ENCODE measurements at places on chromosomes 2 and 18. TPM values are rescaled to one million over a fixed set of nuclear protein-coding genes. Genes with fewer than 3 reads are reported as not detected.
A peak's percentile ranks its signal among the peaks of the same experiment; 100 is the strongest.

- no peak for DNase-seq
- H3K4me1 ChIP-seq: no peaks in the 10 kb centered on the region
- no peak overlapping the region for H3K27ac ChIP-seq
- H3K4me3 ChIP-seq: no peak overlapping the region
- no peaks in the 10 kb centered on the region for H3K27me3 ChIP-seq
- H3K36me3 ChIP-seq: no peaks in the 10 kb centered on the region
Observed at GRCh38 chr2:224187220-224187619, 148.1 kb upstream of the SERPINE2 start.

- DNase-seq: no peak
- H3K27me3 ChIP-seq: no peaks in the 10 kb centered on the region
- no peaks in the 10 kb centered on the region for H3K36me3 ChIP-seq
Observed at GRCh38 chr2:157853211-157853610, 22.9 kb downstream of the ACVR1 start.

GRCh38 chr18:69659142-69659651, 258.5 kb downstream of the DOK6 start:
- H3K27me3 ChIP-seq: no peaks in the 10 kb centered on the region
- no peak overlapping the region for H3K4me3 ChIP-seq
- DNase-seq: no peak

DNA sequence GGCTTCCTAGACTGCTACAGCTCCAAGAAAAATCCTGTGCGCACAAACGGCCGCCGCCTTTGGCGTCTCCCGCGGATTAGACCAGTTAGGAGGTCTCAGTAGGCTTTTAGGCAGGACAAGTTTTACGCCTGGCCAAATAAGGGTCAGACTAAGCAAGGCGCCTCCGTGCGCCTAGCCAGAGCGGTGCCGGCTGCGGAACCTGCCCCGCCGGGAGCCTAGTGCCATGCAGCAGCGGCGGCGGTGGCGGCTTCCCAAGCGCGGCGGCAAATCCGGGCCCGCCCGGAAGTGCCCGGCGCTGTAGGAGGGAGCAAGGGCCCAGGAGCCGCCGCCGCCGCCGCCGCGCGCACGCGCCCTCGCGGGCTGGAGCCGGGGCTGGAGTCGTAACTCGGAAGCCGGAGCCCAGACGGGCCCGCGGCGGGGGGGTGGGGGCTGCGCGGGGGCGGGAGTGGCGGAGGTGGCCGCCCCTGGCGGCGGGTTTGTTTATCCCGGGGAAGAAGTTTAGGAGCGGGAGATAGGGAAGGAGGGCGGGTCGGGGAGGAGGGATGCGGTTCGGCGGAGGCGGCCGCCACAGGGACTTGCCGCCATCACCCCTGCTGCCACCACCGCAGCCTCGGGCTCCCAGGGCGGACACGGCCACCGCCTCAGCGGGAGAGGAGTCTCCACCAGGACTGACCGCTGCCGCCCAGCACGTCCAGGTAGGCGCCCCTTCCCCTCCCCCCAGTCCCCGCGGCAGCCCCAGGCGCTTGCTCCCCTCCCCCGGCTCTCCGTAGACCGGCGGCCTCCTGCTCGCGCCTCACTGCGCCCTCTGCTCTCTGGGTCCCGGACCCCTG, at the start of gene SPOPL:
TSS of gene SPOPL (plus strand) at position 346 of the 830 bp plus-strand sequence. CDS start 48,447 bp downstream, outside the sequence.
- no peaks in the 10 kb centered on the region for H3K36me3 ChIP-seq
- H3K27ac ChIP-seq: peak within 1 kb of the TSS; percentile 96
- no peaks in the 10 kb centered on the region for H3K4me1 ChIP-seq
- H3K4me3 ChIP-seq: peak within 1 kb of the TSS; percentile 99
- DNase-seq: peak; percentile 89
- H3K27me3 ChIP-seq: no peaks in the 10 kb centered on the region

DNA sequence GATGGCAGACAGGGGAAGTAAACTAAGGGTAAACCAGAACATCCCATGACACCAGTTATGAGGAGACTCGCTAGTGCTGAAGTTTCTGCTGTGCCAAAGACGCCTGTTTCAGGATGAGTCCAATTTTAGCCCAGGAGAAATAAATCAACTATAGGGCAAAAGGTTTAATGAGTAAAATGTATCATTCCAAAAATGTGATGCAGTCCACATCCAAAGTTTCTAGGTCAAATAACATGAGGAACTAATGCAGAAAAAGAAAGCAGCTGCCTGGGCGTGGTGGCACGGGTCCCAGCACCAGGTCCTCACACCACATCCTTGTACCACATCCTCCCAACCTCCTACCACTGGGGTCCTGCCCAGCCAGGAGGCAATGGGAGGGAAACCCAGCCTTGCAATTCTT, 126.9 kb upstream of the CTAGE1 start:
- H3K4me1 ChIP-seq: peaks cover 50% of the 10 kb centered on the region
- H3K27ac ChIP-seq: no peak overlapping the region
- H3K36me3 ChIP-seq: no peaks in the 10 kb centered on the region

The HOXD12 gene
- not detected for total RNA-seq

The SP140L gene
- 3.2 TPM for total RNA-seq

Data from right atrium auricular region (tissue), 2 donors.